ENCODE measurements at places on chromosomes 6 and 20.

GRCh38 chr6:14775528-14775927, 470.3 kb upstream of the JARID2 start:
- DNase-seq: no peak

DNA sequence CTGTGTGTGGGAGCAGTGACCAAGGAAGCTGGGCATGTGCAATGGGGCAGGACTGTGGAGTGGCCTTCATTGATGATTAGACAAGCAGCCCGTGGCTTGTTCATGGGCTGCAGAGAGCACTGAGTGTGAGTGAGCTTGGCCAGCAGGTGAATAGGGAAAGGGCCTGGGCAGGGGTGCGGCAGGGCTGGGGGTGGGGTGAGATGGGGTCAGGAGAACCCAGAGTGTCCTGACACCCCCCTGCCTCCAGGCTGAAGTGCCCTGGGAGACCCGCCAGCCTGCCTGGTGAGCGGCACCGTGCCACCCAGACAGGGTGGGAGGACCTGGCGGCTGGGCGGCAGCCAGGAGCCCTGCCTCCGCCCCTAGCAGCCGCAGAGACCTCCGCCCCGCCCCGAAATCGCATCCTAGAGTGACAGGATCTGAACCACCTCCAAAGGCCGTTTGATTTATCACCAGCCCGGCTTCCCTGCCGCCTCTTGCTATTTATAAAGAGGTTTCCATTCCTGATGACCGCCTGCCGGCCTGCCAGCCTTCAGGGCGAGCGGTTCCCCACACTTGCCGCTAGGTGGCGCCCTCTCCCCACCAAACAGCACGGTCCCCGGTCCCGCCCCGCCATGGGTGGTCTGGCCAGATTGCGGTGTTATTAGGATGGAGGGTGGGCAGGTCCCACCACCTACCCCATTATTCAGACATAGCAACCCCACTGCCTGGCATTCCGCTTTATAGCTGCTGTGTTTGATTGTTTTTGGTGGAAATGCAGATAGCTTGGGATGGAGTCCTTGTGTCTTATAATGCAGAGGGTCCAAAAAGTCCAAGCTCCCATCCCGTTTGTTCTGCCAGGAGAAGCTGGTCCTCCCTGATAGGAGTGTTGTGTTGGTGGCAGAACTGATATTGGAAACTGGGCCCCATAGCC, 3.5 kb downstream of the MYLK2 start:
- DNase-seq: peak; percentile 92

DNA sequence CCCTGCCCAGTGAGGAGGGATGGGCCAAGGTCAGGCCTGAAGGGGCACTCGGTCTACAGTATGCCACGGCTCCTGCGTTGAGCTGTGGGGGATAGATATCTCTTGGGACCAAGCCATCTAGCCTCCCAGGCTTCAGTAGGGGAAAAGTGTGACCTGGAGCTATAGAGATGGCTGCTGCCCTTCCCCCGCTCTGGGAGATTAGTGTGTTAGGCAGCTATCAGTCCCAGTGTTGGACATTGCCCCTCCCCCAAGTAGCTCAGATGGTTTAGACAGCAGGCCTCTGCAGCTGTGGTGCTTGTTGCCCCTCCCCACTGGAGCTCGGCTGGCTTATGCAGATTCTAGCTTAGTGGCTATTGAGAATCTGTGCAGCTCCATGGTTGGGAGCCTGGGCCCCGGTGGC, 56.8 kb downstream of the KHDRBS2 start:
- no peak for DNase-seq

DNA sequence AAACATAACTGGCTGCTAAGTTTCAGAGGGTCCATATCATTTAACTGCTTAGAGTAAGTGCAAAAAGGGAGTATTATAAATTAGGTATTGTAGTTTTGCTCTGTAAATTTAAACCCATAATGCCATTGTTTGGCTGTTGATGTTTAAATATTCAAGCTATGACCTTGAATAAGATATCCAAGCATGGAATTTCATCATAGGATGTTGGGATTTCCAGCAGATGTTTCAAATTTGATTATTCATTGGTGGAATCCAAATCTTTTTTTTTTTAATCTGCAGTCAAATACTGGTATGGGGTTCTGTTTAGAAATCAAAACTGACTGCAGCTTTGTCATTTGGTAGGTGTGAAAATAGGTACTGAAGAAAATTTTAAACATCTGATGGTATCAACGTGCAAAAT, 161.0 kb downstream of the KHDC1L start:
- no peak for DNase-seq

GRCh38 chr6:116366740-116367275, 3.9 kb upstream of the DSE start:
- DNase-seq: no peak

GRCh38 chr6:95923518-95923917, 92.3 kb upstream of the FUT9 start:
- peak; percentile 8 for DNase-seq

GRCh38 chr6:169752074-169752623, 727 bp downstream of the ERMARD start:
- peak; percentile 3 for DNase-seq

DNA sequence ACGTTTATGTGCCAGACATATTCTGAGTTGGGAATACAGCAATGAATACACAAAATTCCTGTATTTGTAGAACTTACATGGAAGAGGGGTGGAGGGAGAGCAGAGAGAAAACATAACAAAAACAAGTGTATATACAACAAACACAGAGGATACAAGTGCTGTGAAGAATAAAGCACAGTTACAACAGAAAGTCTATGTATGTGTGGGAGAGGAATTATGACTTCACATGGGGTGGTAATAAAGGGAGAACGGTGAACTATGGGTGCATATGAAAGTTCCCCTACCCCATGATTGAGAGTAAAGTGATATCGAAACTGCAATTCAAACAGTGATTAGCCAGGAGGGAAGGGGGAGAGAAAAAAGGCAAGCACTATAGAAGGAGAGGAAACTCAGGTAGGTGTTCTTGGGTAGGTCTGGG, 24.6 kb downstream of the HBS1L start:
- DNase-seq: no peak

- DNase-seq: no peak
Measured at GRCh38 chr20:3398681-3399252, 8.7 kb downstream of the DNAAF9 start.

Data from RWPE1 (cell line).